ENCODE measurements at places on chromosomes 6 and 20.

DNA sequence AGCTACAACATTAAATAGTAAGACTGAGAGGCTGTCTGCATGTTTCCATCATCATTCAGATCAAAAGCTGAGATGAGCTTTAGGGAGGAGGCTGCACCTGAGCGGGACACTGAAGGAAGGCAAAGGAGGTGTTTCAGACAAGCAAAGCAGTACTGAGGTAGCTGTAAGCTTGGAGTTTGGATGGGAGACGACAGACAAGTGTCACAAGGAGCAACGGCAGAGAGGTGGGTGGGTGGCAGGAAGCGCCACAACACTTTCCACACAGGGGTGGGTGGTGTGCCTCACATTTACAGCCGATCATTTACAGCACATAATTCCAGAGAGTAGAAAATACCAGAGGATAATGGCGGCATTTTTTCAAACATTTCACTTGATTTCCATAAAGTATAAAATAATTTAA lies 205.5 kb upstream of the SHLD1 start:
- no peak for DNase-seq

- peak; percentile 57 for DNase-seq
These were observed 205.2 kb downstream of the FARS2 start for GRCh38 chr6:5466281-5467136.

DNA sequence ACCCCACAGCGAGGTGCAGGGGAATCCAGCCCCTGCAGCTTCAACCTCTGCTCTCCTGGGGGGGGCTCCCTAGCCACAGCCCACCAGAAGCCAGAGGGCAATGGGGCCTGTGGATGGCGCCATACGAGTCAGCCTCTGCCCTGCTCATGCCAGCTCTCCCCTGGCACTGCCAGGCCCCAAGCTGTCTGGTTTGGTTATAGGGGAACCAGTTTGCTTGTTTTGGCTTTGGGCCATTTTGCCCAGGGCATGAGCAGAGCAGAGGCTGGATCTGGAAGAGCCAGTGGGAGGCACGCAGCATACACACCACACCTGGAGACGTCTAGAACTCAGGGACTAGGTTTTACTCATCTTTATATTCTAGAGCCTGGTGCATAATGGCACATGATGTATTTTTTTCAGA lies 66.7 kb upstream of the SLC22A16 start:
- DNase-seq, result peak; percentile 65

- DNase-seq, result peak; percentile 18
These were observed 1.3 kb upstream of the DNAH8 start for GRCh38 chr6:38713812-38714211.

DNA sequence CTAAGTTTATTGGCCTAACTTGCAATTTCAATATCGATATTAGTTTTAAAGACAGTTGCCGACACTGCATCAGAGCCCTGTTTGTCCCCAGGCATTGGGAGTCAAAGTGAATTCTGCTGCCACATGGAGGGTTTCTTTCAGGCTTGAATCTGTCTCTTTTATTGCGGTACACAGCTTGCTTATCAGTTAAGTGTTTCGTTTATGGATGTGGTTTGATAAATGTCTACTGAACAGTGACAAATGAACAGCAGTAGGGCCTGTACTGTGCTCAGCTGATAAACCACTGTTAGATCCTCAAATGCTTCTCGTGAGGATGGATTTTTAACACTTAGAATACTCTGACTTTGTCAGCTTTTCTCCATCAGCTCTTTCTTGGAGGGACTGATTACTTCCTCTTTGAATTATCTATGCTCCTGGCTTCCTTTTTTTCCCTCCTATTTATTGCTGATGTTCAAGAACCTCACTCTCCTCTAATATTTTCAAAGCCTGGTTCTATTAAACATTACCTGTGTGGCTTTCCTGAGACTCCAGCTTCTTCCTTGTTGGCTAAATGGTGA lies 240.8 kb downstream of the PLCB1 start:
- DNase-seq, result no peak

- no peak for DNase-seq
These were observed 17.7 kb downstream of the HBS1L start for GRCh38 chr6:135036731-135037420.

DNA sequence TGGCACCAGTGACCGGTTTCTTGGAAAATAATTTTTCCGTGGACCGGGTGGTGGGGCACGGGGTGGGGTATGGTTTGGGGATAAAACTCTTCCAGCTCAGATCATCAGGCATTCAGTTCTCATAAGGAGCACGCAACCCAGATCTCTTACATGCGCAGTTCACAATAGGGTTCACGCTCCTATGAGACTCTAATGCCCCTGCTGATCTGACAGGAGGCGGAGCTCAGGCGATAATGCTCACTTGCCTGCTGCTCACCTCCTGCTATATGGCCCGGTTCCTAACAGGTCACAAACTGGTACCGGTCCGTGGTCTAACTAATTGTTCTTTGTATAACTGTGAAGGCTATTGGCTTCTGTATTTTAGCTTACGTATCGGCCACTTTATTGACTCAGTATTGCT lies 51.7 kb downstream of the VSTM2L start:
- DNase-seq, result no peak

DNA sequence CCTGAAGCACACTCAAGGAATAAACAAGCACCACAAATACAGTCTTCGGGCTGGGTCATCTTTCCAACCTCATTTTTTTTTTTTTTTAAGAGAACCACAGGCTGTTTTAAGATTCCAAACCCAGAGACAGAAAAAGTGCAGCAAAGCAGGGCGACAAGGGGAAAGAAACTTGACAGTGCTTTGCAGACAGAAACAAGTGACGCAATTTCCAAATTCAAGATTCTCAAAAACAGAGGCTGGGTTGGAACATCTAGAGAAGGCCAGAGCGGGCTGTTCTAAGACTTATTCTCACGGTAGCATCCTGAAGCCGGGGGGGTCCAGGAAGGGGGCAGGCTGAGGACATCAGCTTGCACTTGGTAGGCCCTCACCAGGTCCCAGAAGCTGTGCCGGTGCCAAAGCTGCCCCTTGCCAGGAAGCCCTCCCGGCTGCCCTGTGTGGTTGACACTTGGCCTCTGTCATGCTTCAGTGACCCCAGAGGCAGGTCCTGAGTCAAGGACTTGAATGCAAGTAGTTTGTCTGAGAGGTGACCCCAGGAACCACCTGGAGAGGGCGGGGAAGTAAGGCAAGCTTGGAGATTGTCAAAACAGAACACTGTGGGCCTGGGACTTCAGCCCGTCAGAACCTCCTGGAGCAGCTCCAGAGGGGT lies 50.5 kb downstream of the BMP7 start:
- DNase-seq, result peak; percentile 11

DNA sequence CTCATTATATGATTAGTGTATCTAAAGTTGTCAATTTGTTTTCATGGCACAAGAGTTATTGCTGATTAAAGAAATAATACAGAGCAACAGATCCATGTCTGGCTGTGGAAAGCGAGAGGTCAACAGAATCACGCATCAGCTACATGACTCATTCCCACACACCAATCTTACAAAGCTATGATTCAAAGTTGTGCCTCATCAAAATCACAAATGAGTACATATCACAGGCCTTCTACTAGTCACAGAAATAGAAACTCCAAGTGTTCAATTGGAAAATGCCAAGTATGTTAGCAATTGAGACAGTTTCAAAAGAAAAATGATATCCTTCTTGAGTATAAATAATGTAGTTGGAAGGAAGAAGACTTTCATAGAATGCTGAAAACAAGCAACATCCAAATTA lies 57.8 kb upstream of the NKAIN2 start:
- peak; percentile 78 for DNase-seq

DNA sequence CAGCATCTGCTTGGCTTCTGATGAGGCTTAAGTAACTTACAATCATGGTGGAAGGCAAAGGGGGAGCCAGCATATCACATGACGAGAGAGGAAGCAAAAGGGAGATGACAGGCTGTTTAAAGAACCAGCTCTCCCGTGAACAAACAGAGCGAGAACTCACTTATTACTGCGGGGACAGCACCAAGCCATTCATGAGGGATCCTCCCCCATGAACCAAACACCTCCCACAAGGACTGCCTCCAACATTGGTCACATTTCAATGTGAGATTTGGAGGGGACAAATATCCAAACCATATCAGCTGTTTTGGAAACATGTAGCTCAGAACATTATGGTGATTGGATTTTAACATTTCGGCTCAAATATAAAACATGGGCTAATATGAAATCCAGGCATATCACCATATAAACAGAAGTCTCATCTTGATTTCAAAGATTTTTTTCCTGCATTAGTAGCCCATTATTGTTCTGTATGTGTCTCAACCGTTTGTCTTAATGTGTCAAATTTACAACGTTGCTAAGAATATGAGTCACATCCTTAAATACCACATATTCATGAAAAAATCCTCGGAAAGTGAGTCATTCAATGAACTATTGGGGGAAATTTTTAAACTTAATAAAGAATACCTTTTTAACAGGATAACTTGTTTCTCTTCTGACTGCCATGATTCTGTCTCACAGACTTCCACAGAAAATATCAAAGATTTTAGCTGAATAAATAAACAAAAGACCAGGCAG lies 894.3 kb downstream of the TFAP2A start:
- DNase-seq, result peak; percentile 83

DNA sequence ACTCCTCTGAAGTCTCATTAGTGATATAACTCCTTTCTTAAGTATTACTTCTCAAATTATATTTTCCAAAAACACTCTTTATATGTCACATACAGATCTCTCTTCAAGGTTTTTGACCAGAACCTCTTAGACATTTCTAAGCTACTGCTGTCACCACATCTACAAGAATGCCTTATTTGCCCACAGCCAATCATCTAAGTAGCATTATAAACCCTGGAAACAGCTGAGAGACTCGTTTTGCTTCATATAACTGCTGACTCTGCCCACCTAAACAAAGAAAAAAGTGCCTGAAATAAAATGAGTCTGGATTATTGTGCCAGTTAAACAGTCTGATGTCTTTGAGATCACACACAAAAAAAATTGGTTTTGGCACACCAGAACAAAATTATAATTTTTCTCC lies 165.9 kb downstream of the COL9A1 start:
- DNase-seq, result no peak

DNA sequence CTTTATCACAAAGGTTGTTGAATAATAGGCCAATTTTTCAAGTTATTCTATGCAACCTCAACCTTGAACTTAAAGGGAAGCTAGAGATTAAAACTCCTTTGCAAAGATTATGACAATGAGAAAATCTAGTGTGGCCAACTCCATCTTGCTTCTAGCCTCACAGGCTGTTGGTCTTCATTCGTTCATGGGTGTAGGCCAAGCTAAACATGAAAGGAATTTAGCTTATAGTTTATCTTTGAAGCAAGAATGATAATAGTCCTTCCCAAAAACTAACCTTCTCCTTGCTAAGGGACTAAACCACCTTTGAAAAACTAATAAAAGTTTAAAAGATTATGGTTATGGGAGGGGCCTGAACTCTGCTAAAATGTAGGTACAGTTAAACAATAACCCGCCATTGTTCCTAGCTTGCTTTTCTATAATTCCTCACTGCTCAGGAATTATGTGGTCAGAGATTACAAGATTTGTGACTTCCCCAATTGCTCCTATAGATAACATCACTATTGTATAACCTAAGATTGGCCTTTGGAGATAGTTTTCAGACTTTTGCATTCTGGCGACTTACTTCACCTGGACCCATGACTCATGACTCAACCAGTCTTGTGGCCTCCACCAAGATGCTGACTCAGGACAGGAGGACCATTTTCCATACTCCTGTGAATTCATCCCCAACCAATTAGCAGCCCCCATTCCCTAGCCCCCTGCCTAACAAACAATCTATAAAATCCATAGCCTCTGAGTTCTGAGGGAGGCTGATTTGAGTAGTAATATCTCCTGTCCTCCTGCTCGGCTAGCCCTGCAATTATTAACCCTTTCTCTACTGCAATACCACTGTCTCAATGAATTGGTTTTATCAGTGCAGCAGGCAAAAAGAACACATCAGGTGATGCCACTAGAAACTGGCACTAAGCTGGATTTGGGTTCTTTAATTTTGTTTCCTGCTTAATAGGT lies 154.5 kb downstream of the CD83 start:
- DNase-seq, result peak; percentile 88

GRCh38 chr6:11755725-11756124 lies 22.9 kb downstream of the ADTRP start:
- DNase-seq, result no peak

GRCh38 chr20:1946762-1947534 lies 46.9 kb downstream of the PDYN start:
- DNase-seq, result peak; percentile 48

DNA sequence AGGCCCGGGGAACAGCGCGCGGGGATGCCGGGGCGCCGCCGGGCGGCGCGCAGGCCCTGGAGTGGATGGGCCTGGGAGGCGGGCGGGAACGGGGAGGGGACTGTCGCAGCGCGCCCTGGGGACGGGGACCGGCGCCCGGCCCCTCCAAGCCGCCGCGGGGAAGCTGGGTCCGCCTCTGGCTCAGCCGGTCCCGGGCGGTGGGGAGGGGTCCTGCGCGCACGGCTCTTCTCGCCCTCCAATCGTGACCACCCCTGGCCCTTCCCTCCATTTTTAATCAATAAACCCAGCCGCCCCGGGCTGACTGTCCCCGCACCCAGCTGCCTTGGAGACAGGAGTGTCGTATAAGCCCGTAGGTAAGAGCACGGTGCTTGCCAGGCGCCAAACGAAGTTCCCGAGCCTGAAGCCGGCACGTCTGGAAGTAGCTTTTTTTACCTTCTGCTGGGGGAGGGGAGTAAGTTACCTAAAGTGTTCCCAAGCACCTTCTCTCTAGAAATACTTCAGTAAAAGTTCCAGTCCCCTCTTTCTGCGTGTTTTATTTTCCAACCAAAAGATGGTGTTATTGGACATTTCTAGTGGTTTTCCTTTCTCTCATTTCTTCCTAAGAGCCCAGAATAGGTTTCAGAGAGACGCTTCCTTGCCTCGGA lies 780 bp upstream of the TAF4 start:
- DNase-seq, result peak; percentile 67

- DNase-seq, result no peak
These were observed 86.7 kb upstream of the CHD6 start for GRCh38 chr20:41704896-41705295.

GRCh38 chr6:149755300-149756260 lies 6.0 kb downstream of the PCMT1 start:
- no peak for DNase-seq

DNA sequence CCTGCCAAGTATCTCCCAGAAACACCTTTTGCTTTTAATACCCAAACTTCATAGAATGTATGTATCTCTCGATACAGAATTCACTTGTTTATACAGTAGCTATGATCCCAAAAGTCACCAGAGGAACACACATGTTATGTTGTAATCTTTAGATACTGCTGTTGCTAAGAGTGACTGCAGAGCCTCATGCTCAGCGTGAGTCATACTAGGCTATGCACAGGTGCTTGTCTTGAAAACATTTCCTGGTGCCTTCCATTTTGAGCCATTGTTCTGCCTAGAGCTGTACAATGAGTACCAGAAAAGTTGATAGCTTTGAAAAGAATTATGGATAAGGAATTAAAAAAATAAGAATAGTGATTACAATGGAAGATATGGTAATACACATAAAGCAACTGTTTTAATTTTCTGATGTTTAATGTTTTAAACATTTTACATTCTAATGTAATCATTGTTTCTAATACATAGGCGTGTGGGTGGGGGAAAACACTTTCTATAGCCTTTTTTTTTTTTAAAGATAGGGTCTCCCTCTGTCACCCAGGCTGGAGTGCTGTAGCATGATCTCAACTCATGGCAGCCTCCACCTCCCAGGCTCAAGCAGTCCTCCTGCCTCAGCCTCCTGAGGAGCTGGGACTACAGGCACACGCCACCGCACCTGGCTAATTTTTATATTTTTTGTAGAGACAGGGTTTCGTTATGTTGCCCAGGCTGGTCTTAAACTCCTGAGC lies 79.4 kb downstream of the CD24 start:
- DNase-seq, result peak; percentile 93

- DNase-seq, result no peak
These were observed 92.6 kb downstream of the MAP3K7 start for GRCh38 chr6:90494067-90494780.
